RWPE1 (cell line): ENCODE measurements at places on chromosomes 4 and X.

GRCh38 chr4:118587116-118587831 lies 97.9 kb upstream of the METTL14 start:
- no peak for DNase-seq

DNA sequence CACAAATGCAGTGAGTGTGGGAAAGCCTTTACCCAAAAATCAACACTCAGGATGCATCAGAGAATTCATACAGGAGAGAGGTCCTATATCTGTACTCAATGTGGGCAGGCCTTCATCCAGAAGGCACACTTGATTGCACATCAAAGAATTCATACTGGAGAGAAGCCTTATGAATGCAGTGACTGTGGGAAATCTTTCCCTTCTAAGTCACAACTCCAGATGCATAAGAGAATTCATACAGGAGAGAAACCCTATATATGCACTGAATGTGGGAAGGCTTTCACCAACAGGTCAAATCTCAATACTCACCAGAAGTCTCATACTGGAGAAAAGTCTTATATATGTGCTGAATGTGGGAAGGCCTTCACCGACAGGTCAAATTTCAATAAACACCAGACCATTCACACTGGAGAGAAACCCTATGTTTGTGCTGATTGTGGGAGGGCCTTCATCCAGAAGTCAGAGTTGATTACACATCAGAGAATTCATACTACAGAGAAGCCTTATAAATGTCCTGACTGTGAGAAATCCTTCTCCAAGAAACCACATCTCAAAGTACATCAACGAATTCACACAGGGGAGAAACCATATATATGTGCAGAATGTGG lies 79.3 kb downstream of the ZNF81 start:
- no peak for DNase-seq

DNA sequence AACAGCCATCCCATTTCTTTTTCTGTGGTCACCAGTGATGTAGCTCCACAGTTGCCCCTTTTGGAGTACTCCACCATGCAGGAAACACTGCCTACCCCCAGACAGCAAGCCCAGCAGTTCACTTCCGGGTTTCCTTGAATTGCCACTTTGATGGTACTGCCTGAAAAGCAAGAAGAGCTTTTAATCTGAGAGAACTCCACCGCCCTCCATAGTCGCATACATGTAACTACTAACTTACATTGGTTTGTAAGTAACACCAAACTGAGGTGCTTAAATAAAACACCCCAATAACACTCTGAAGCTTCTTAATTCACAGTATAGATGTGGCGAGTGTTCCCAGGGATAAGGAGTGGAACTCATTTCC lies 53.6 kb upstream of the HPSE start:
- no peak for DNase-seq

GRCh38 chrX:124293810-124294209 lies 38.6 kb upstream of the TEX13D start:
- DNase-seq = no peak

GRCh38 chr4:123305736-123306135 lies 90.9 kb upstream of the SPRY1 start:
- no peak for DNase-seq

GRCh38 chr4:76504613-76505465 lies 69.8 kb downstream of the SHROOM3 start:
- DNase-seq = peak; percentile 49

GRCh38 chr4:184348311-184349233 lies 125.8 kb downstream of the IRF2 start:
- no peak for DNase-seq

DNA sequence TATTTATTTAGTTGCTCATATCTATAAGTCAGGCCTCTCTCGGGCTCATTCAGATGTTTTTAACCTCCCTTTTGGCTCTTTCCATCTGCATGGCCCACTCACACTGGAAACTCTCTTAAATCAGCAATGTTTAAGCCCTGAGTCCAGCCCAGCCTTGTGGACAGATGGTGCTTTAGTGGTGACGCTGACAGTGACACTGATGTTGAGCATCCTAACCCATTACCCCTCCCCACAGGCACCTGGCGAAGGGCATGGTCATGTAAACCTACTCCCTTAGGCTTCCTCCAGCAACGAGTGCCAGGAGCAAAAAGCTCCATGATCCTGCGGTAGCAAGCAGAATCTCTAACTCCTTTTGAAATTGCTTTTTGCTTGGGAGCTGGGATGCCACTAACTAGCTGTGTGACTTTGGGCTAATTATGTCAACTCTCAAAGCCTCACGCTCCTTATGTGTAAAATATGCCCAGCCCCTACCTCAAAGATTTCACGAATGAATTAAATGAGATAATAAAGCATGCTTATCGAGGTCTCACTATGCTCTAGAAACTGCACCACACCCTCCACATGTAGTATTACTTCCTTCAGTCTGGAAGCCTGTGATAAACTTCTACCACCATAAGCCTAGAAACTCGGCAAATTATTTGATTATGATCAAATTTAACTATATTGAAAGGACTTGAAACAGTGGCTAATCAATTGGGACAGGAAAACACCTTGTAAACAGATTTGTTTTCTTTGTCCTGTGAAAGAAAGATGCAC lies 569.4 kb downstream of the BCOR start:
- DNase-seq = no peak

DNA sequence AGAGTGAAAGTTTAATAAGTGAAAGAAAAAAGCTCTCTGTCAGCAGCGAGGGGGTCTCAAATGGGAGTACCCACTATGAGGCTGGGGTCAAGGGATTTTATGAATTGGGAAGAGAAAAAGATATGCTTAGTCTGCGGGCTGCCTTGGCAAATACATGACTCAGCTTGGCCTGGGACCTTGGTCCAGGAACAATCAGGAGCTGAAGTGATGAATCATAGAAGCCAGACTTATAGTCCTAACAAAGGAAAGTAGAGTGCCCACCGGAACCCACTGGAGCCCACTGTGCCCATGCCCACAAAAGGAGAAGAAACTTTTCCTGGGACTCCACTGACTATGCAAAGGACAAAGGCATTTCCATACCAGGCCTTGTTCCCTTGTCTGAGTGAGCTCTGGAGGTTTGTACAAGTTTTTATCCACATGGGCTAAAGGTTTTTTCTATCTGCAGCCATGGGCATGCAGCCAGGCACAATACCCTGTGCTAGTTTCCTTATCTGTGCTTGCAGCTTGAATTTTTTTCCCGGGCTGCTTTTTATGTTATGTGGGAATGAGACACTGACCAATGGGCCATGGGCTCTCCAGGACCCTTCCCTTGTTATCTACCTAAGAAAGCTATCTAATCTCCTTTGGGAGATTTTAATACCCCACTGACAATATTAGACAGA lies 201.7 kb downstream of the FAM133A start:
- DNase-seq = no peak

DNA sequence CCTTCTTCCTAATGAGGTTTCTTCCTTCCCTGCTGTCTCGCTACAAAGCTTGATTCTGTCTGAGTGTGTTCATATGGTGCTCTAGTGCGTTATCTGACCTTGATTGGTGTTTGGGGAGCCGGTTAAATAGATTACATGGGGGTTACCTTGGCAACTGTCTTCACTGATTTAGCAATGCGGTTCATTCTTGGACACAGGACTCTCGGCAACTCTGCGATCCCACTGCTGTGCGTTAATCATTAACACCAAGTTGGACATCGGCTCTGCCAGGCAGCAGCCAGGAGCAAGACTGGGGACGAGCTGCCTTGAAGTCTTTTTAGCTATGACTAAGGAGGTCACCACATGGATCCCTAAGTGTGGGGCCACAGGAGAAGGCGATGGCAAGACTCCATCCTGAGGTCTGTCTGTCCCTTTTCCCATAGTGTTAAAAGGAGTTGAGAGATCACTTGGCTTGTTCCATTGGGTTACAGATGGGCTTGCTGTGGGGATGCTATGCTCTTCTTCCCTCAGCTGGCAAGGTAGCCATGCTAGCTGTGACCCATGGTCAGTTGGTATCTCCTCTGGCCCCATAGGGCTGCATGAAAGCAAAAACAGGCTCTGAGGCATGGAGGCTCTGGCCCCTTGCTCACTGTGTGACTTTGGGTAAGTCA lies 93.4 kb upstream of the MAMLD1 start:
- no peak for DNase-seq
